ENCODE measurements at places on chromosomes 4 and X.
A peak's percentile ranks its signal among the peaks of the same experiment; 100 is the strongest.

- DNase-seq: no peak
- H3K4me1 ChIP-seq: no peaks in the 10 kb centered on the region
- H3K27me3 ChIP-seq: no peaks in the 10 kb centered on the region
- H3K4me3 ChIP-seq: no peak overlapping the region
These were observed 99.6 kb downstream of the SMIM20 start for GRCh38 chr4:26013629-26014028.

DNA sequence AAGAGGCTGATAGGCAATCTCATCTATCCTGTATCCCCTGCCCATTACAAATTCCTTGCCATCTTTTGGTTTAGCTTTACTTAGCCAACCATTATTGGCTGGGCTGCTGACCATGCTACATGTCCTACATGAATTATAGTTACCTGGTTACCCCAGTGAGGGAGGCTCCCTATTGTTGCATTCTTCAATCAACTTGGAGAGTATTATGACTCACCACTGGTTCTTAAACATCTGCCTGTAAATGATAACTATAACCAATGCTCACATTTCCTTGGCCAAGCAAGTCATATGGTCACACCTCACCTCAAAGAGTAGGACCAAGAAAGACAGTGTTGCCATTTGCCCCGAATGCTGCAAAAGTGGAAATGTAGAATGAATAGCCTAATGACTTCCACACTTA, 297.6 kb downstream of the IL15 start:
- H3K4me3 ChIP-seq: no peak overlapping the region
- no peaks in the 10 kb centered on the region for H3K27me3 ChIP-seq
- no peak overlapping the region for H3K27ac ChIP-seq

- DNase-seq: no peak
- H3K4me3 ChIP-seq: no peak overlapping the region
- peak overlapping the region; percentile 21 for H3K27ac ChIP-seq
- peaks cover 2% of the 10 kb centered on the region for H3K36me3 ChIP-seq
- H3K27me3 ChIP-seq: no peaks in the 10 kb centered on the region
These were observed 51.8 kb downstream of the TMEM131L start for GRCh38 chr4:153518001-153518400.

GRCh38 chrX:15215366-15215765, 54.5 kb downstream of the ASB9 start:
- no peak overlapping the region for H3K4me3 ChIP-seq
- no peak overlapping the region for H3K27ac ChIP-seq
- DNase-seq: no peak
- peaks cover 14% of the 10 kb centered on the region for H3K27me3 ChIP-seq

DNA sequence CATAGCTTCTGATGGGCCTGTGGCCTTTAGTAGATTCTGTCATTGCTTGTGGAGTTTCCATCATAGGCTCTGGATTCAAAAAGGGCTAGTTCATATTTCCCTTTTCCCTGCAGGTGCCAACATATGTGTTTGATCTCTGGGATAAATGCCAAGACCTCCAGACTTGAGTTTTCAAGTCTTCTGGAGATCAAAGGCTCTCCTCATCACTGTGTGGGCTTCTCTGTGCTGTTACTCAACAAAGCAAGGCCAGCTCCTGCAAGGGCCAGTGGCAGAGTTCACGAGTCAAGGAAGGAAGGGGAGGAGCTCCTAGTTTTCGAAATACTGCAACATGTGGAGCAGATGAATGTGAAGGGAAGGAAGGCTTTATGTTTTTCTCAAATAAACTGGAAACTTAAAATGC, 62.7 kb upstream of the SCML1 start:
- DNase-seq: no peak
- H3K4me3 ChIP-seq: no peak overlapping the region
- no peaks in the 10 kb centered on the region for H3K4me1 ChIP-seq
- no peak overlapping the region for H3K27ac ChIP-seq
- H3K36me3 ChIP-seq: no peaks in the 10 kb centered on the region

All from lung (tissue), 17 donors.